Activated T-cell treated with anti-CD3 and anti-CD28 coated beads, Interleukin-2, amount 50 U/mL, for 24 hours (primary cell): ENCODE measurements at places on chromosomes 2 and 18.

DNA sequence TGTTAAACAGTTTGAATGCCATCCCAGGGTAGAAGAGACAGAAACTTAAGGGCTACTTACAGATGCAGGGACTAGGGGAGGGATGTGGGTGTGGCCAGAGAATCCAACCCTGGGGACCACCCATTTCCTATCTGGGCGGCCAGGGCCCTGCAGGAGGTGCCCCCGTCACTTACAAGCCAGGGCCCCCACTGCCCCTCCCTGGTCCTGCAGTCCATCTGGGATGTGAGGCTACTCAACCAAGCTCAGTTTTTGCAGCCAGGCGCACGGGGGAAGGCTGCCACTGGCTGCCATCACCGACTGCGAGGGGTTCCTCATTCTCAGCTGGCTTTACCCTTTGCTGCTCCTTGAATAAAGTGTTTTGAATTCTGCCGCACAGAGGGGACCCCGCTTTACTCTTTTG is 42.1 kb downstream of the RRM2 start:
- no peak for DNase-seq

- DNase-seq: no peak
These were observed 96.1 kb downstream of the ITGA4 start for GRCh38 chr2:181553244-181553643.

DNA sequence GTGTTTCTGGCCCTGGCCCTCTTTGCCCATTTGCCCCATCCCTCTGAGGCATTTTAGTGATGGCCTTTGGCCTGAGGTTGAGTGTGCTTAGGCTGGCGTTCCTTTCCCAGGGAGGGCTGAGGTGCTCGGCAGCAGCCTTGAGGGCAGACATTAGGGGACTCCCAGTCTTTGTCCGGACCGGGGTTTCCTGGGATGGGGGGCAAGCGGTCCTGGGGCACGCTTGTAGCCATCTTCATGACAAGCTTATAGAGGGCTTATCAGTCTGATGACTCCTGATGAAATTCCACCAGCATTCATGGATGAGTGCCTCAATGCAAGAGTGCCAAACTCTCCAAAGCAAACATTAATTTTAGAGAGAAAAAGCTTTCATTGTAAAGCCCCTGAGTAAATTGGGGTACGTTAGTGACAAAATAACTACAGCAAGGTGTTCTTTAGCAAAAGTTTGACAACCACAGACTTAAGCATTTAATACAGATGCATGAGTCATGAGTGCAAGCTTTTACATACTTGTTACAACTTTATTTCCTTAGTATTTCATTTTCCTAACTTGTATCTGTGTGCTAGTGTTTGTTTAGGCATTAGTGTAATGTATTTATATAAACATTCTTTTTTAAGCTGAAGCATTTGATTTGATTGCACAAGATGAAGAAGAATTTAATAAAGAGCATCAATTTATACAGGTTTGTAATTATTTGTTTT is 45.6 kb downstream of the CEP192 start:
- DNase-seq: no peak

GRCh38 chr2:50538147-50538546 is 493.8 kb downstream of the NRXN1 start:
- DNase-seq: no peak

- no peak for DNase-seq
These were observed 238.6 kb upstream of the CYP26B1 start for GRCh38 chr2:72386288-72386687.

DNA sequence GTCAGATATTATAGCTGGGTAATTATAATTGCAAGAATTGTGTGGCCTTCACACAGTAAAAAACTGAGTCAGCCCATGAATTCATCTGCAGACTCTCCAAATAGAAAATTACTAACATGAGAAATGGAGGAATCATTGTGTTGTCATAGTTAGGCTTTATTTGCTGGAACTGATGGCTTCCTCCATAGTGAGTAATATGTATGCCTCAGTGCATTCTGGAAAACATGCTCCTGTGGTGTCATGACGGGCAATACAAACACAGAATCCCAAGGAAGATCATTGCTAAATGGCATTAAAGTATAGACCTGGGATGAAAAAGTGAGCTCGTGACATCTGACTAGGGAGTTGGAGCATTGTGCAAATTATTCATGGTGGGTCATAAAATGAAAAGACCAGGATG is 23.6 kb upstream of the NMS start:
- no peak for DNase-seq

- no peak for DNase-seq
These were observed 2.6 kb upstream of the ASXL3 start for GRCh38 chr18:33575451-33575850.

GRCh38 chr2:199962203-199962602 is 6.8 kb downstream of the MAIP1 start:
- no peak for DNase-seq

DNA sequence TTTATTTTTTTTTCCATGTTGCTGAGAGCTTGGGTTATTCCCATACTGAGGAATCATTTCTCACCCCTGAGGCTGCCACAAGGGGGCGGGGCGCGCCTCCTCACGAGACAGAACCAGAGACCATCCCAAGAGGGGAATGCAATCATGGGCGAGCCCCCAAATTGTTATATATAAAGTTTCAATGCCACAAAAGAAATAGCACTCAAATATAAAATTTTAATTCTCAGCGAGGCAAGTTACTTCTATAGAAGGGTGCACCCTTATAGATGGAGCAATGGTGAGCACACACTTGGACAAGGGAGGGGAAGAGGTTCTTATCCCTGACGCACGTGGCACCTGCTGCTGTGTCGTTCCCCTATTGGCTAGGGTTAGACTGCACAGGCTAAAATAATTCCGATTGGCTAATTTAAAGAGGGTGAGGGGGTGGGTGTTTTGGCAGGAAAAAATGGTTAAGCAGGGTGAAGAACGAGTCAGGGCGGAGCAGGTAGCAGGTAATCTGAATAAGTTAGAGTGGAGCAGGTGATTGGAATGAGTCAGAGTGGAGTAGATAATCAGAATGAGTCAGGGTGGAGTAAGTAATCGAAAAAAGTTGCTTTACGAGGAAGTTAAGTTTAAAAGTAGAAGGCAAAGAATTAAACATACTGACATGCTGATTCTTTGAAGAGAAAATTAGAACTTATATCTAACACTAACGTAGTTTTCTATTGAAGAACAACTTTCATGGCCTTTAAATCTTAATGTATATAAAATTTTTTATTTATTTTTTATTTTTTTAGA is 177.5 kb downstream of the MTCL1 start:
- DNase-seq: no peak

DNA sequence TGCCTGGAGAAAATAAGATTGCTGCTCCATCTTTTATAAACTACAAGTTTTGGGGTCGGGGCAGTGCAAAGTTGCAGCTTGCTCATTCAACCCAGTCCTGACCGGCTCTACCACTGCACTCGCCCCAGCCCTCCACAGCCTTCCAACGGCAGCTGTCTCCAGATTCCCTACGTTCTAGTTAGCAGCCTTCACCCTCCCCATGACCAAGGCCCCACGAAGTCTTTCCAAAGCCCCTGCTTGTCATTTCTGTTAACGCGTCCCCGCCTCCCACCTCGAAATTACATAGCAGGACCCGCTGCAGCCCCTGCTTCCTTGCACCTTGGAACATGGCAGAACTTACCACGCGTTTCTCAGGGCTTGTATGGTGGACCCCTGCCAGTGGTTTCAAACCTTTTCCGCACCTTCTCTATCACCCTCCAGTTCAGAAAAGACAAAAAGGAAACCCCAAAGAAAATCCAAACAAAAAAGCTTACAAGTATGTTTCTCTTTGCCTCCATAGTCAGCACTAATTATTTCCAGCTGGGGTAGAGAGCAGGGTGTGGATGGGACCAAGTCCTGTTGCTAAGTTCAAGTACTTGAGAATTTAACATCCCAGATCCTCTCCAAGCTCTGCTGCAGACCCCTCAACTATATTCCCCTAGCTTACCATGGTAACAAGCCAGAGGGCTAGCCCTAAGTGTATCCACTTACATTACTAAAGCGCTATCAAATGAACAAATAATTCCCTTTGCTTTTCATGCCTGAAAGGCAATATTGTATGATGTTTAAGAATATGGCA is 161.5 kb downstream of the TGIF1 start:
- no peak for DNase-seq

GRCh38 chr2:56483081-56483480 is 299.3 kb downstream of the CCDC85A start:
- DNase-seq: no peak
